Stimulated activated CD8-positive, alpha-beta memory T cell treated with anti-CD3 and anti-CD28 coated beads, Interleukin-4, amount 100 ng/mL, for 24 hours (primary cell): ENCODE measurements at places on chromosomes 12 and 14.

DNA sequence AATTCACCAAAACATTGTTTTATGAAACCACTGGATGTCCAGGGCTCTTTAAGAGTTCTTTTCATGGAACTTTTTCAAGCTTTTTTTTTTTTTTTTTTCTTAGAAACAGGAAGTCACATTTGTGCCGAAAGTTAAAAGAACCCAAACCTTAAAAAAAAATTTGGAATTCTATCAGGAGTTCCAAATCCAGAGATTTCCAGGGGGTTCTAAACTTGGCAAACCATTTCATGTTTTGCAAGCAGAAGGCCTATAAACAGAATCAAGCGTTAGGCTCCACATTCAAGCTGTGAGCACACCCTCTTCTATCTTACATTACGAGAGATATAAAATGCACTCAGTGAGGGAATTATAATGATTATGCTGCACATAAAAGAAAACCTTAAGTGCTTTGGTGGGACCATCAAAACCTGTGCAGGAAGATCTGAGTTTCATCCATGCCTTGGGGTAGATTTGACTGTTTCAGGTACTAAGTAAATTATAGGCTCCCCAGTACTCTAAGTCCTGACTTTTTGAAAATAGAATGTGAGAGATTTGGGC is 154.8 kb upstream of the FAR2 start:
- DNase-seq: no peak

GRCh38 chr12:6165395-6165794 is 34.8 kb upstream of the CD9 start:
- no peak for DNase-seq

DNA sequence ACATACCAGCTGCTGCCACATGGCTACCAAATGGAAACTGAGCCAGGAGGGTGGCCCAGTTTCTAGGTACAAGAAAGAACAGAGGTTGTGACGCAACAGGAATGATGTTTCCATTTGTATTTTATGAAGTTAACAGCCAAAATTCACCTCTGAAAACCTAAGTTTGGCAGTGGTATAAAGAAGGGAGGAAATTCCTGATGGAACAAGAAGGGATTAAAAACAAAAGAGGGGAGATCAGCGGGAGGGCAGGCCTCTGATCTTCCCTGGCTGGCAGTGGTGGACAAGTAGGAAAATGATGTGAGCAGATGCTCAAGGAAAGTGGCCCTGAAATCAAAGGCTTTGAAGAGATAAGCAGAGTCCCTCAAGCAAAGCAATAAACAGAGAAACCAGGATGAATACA is 47.3 kb upstream of the BCL2L14 start:
- no peak for DNase-seq

DNA sequence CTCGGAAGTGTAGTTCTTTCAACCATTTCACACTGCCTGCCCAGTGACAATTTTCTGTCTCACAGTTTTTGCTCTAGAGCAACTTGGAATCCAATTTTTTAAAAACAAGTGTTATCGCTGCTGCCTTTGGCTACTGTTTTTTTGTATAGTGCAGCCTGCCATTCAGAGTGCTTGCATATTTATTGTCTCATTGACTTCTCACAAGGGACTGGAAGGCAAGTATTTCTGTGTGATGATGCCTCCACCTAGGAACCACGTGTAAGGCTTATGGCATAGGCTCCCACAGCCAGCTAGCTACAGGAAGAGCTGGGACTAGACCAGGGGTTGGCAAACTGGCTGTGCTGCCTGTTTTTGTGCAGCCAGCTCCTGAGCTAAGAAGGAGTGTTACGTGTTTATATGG is 903 bp downstream of the PARPBP start:
- no peak for DNase-seq
